ENCODE measurements at places on chromosomes 1 and 21.

GRCh38 chr1:9942399-9942938 is 722 bp downstream of the LZIC start:
- DNase-seq = peak; percentile 60

DNA sequence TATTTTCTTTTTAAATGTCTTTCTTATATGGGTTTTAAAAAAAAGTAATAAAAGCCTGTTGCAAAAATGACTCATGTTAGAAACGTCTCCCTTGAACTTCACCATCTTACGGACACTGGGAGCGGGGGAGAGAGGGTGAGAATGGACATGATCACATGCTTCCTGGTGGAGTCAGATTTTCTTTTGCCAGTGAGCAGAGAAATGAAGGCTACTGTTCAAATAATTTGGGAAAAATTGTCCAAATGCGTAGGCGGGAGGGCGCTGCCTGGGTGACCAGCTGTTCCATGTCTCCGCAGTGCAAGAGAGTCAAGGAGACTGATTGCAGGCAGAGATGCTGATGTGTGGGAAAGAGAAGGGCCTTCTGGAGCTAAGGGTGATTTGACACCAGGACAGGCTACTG is 23.1 kb downstream of the EIF2D start:
- no peak for DNase-seq

- DNase-seq = no peak
Observed at GRCh38 chr1:113109908-113110554, 37.0 kb downstream of the LRIG2 start.

- DNase-seq = no peak
Observed at GRCh38 chr1:196102826-196103225, 505.4 kb downstream of the KCNT2 start.

- DNase-seq = no peak
Observed at GRCh38 chr1:11874624-11875023, 15.9 kb upstream of the NPPB start.

DNA sequence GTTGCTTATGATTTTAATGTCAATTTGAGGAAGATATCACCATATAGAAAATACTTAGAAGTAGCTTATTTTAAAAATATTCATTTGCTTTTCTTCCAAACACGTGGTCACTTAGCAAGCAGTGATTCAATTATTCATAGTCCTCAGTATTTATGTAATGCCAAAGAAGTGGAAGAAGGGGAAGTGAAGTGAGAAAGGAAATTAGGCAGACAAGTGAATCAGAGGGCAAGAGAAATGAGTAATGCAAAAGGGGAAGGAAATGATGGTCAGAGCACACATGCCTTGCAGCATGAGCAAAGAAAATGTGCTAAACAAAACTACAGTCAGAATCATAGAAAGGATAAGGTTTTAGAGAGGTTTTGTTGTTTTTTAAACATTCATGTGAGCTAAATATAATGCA is 31.8 kb downstream of the SDCCAG8 start:
- DNase-seq = no peak

- DNase-seq = peak; percentile 91
Observed at GRCh38 chr1:227999056-227999930, 7.5 kb upstream of the WNT3A start.

DNA sequence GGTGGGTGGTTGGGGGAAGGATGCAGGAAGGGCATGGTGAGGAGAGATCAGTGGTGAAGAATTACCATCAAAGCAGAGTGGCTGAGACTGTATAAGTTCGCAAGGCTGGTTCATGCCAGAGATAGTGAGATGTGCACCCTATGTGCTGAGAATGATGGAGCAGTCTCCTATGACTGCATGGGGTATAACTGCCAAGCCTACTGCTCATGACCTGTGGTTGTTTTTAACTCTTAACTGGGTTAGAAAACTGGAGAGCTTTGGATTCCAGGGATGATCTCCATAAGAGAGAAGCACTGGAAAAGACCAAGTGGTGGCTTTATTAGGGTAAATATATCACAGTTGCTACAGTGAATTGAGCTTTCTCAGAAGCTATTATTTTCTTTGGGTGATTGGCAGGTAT is 16.2 kb downstream of the WNT2B start:
- DNase-seq = no peak

- DNase-seq = no peak
Observed at GRCh38 chr1:204799630-204800029, 71.0 kb upstream of the NFASC start.

DNA sequence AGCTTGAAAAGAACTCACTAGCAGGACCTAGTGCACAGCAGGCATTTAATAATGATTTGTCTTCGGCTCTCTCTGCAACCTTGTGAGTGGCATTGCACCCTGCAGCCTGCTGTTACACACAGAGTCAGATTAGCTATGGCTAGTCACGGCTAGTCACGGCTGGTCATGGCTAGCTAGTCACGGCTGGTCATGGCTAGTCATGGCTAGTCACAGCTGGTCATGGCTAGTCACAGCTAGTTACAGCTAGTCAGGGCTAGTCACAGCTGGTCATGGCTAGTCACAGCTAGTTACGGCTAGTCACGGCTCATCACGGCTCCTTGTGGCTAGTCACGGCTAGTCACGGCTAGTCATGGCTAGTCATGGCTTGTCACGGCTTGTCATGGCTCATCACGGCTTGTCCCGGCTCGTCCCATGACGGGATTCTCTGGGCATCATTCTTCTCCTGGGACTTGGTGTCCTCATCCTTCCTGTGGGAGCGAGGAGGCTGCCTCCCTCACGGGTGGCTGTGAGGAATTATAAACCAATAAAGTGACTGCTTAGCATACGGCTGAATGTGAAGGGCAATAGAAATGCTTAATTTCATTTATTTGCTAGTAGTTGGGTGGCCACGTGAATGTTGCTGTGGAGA is 12.5 kb upstream of the KIF26B start:
- no peak for DNase-seq

GRCh38 chr1:212070720-212071302 is 35.3 kb downstream of the DTL start:
- DNase-seq = peak; percentile 10

- no peak for DNase-seq
Observed at GRCh38 chr1:41013024-41013423, 8.5 kb downstream of the SLFNL1 start.

DNA sequence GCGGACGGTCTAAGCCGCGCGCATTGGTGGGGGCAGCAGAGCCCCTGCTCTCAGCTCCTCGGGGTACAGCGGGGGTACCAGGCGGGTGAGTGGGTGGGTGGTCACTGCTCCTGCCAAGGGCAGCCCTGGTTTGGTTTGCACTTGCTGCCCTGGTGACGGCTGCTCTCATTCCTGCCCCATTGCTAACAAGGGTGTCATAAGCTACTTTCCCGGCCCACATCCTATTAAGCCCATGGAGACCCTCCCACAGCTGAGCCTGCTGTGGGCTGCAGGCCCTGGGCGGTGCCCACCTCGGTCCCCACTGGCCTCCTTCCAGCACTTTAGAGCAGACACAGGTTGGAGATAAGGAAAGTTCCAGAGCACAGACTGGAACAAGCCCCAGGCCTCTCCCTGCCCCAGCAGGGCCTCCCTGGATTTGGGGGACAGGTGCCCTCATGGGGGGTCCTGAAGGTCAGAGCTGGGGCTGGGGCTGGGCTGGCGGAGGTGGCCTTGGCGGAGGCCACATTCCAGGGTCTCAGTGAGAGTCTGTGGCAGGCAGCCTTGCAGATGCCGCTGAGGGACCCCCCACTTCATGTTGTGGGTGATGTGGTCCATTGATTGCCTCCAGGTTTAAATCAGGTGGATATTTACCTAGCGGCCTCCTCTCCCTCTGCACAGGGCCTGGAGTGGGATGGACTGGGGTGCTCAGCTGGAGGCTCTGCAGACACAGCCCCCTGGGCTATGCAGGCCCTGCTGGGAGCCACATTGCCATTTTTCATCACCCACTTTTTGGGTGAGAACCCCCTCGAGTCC is 27.0 kb downstream of the COL18A1 start:
- DNase-seq = no peak

DNA sequence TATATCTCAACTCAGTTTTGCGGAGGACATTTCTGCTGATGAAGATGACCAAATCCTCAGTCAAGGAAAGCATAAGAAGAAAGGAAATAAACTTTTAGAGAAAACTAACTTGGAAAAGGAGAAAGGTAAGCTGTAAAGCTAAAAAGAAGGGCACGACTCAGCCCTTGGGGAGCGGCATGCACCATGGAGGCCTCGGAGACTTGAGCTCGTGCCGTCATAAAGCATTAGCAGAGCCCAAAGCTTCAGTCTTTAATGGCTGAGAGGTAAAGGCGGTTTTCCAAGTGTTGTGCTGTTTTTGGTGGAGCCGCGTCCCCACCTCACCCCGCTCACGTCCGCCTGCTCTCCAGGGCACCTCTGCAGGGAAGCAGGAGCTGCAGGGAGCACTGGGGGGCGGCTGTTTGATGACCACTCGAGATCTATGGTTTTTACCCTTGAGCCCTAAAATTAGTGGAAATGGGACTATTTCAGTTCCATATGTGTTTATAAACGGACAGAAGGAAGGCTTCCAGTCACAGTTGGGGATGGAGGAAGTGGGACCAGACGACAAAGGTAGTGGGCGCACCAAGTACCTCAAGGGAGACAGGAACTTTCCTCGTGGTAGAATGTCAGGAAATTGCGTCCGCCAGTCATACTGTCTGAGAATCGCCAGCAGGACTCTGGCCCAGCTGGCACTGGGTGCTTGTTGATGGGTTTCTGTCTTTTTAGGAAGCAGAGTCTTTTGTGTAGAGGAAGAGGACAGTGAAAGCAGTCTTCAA is 27.6 kb downstream of the RRP1B start:
- no peak for DNase-seq

All from HuH-7 (cell line).